ENCODE measurements at places on chromosomes 12 and 14.

- no peak for DNase-seq
Observed at GRCh38 chr14:94050231-94050880, 24.2 kb downstream of the OTUB2 start.

- DNase-seq: no peak
Observed at GRCh38 chr14:62745496-62745895, 299.8 kb downstream of the KCNH5 start.

DNA sequence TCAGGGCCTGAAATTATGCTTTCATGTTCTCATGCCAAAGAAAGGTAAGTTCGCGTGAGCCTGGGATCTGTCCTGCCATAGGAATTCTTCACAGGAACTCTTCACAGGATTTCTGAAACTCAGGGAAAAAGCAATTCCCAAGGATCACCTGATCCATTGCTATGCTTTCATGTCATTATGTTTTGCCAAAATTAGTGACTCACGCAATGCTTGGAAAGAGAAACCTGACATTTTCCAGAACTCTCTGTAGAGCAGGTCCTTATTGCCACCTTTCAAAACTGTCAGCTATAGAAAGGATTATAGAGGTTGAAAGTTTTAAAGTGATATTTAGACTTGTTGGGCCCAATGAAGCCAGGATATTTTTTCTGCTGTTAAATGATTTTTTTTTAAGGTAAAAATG lies 6.3 kb upstream of the KCNJ8 start:
- no peak for DNase-seq

- DNase-seq: no peak
Observed at GRCh38 chr12:12665194-12665593, 30.8 kb downstream of the GPR19 start.

GRCh38 chr12:19223695-19224094 lies 94.2 kb downstream of the PLEKHA5 start:
- no peak for DNase-seq

DNA sequence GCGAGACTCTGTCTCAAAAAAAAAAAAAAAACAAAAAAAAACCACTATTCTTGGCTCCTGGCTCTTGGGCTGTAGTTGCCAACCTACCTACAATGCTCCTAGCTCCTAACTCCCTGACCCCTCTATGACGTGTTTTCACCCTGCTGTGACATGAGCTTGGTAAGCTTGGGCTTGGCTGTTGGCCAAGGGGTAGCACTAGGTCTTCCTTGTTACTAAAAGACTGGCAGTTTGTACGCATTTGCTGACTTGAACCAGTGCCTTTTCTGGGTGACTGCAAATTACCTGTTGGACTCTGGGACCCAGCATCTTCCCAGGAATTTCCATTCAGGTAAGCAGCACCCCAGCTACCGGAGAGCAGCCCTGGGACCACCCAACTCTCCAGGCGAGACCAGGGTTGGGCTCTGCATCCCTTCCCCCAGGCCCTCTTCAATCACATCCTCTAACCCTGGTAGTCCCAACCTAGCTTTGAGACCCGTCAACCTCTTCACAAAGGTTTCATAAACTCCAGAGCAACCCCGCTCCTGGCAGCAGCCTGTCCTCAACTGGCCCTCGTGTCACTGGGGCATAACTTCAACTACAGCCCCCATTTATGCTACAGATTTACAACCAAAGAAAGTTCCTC lies 8.3 kb downstream of the CDK2AP1 start:
- DNase-seq: no peak

DNA sequence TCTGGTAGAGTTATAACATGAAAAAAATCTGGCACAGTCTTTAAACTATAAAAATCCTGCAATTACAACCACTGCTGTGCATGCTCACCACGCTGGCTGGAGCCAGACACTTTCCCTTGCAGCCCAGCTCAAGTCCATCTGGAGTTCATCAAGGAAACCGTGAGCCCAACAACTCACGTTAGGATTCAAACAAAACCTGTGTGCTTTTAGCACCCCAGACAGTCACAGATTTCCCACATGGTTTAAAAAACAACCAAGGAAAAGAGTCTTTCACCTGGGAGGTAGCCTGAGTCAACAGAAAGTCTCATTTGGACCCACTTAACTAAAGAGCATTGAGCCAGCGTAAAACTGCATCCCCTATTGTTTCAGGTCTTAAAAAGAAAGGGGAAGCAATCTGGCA lies 4.7 kb downstream of the LRIG3 start:
- no peak for DNase-seq

DNA sequence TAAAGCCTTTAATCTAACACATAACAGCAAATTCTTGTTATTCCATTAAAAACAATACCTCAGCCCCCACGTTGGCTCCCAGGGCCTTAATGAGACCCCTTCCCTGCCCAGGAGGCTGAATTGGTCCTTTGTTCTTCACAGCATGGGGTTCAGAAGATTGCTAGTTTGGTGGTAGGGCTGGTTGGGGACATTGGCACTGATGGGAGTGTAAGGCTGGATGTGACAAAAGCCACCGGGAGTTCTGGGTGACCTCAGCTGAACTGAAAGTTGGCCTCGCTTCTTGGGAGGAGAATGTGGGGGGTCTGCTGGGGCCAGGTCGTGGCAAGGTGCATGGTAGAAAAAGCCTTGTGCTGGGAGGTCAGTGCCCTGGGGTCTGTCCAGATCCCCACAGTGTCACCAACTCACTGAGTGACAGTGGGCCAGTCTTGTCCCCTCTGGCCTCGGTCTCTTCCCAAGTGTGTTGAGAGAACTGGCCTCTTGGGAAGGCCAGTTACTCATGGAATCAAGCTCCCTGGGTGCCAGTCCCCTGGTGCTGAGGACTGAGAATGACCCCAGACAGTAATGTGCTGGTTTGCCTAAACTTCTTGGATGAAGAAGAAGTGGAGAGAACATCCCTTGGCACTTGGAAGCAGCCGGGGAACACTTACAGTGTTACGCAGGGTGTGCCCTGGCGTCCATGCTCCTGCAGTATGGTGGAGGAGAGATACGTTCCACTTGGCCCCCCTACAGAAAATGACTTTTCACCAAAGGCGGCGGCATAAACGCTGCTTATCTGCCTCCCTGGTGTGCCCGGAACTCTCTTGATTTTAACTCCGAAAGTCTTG lies 283.7 kb upstream of the RTL1 start:
- DNase-seq: no peak

GRCh38 chr12:127334365-127334764 lies 932.6 kb upstream of the TMEM132C start:
- no peak for DNase-seq

- no peak for DNase-seq
Observed at GRCh38 chr12:120366845-120367232, 2.1 kb downstream of the MSI1 start.

DNA sequence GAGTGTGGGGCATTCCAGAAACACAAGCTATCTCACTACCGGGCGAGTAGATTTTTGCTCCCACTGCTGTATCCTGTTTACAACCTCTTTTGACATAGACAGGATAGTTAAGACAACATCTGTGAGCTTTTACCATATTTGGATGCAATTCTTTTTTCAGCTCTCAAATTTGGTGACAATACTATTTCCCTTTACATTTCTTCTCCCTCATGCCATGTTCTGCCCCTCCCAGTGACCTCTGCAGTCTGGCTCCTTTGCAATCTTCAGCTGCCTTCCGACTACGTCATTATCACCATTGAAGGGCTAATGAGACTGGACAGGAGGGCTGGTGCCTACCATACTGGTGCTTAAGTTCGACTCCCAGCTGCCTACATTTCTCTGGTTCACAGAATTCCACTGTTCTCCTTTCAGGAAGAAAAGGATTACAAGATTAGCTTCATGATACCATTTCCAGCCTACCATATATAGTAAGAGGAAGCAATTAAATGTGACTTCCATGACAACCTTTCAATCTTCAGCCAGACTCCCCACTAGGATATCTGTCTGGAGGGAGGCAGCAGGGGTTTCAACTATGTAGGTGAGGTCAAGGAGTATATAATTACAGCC lies 251.6 kb downstream of the PHLDA1 start:
- DNase-seq: no peak

- no peak for DNase-seq
Observed at GRCh38 chr12:739349-739748, 13.0 kb upstream of the WNK1 start.

GRCh38 chr12:27331291-27331926 lies 1.2 kb upstream of the BMAL2 start:
- no peak for DNase-seq

DNA sequence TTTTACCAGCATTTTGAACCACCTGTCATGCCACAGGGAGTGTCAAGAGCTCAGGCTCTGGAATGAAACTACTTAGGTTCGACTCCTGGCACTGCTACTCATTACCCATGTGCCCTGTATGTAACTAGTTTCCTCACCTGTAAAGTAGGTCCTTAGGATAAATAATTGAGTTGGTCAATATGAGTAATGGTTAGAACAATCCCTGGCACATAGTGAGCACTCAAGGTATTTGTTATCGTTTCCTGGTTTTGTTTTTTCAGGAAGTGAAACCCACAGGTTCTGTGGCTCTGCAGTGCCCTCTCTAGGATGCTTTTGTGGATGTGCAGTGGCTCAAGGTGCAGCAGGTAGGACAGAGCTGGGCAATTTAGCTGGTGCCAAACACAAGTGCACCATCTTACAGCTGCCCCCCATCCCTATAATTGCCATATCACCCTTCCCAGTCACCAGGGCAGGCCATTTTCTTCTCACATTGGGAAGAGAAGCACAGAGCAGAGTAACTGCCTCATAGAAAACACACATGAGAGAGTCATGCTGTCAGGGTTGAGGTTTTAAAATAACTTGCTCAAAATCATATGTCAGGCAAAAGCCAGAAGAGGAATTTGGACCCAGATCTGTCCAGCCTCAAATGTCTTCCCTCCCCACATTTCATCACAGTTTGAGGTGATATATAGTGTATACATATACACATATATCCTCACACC lies 297.5 kb downstream of the RPAP3 start:
- no peak for DNase-seq

Measured in frontal cortex (tissue), 4 donors.